ENCODE measurements at places on chromosomes 11 and 22.

GRCh38 chr22:38872831-38873248, 824 bp upstream of the CBX6 start:
- DNase-seq: no peak

DNA sequence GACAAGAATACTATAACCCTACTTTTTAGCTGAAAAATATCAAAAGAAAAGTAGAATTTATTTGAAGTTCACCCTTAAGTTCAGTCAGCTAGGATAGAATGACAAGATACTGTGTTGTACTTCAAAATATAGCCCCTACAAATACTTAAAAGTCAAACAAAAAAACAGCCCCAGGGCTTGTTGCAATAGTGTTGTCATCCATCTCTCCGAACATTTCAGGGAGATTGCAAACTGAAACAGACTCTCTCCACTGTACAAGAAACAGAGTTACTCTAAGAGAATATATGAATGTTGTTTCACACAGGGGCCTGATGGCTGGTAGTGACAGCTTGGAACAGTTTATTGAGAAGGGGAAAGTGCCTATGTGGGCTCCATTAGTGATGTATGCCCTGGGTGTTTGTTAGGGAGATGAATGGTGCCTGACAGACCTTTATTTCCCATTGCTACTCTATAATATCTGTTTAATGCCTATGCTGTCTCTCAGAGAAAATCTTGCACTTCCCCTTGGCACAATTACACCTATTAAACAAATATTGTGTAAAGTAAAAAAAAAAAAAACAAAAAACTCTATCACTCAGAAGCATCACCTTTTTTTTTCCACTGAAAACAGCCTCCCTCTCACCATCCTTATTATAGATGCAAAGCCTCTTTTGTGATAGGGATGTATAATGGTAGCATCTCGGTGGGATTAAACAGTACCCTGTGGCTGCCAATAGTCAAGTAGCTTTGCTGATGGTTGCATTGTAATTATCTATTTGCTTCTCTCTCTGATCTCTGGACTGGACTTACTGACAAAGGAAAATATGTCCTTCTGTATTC, 506.3 kb upstream of the LUZP2 start:
- DNase-seq: no peak

GRCh38 chr11:133661846-133662245, 129.5 kb upstream of the OPCML start:
- DNase-seq: no peak

DNA sequence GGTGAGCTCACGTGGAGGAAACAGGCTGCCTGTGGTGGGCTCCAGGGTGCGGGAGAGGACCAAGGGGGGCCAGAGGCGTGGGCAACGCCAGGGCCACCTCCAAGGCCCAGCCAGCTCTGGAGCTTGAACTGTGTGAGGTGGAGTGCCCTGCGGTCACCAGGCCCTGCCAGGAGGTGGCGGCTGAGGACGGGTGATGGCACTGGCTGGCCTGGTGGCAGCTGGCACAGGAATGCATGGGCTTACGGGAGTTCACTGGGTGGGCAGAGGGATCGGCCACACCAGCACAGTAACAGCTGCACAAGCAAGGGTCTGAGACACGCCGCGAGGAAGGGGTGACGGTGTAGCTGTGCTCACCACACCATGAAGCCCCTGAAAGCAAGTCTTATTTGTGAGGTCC, 15.8 kb downstream of the TOLLIP start:
- no peak for DNase-seq

DNA sequence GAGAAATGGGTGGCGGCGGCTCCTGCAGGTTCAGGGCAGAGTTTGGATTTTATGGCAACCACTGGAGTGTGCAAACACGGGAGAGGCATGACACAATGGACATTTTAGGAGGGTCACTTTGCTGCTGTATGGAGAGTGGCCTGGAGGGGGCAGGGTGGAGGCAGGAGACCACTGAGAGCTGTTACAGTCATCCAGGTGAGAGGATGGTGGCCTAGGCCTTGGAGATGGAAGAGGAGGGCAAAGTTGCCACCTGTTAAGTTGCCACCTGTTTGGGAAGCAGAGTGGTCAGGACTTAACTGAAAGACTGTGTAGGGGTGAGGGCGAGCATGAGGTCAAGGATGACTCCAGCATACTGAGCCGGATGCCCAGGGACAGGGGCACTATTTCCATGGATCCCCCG, 2.3 kb upstream of the RAD9A start:
- no peak for DNase-seq

- DNase-seq: no peak
Measured at GRCh38 chr11:95608093-95608492, 181.5 kb downstream of the FAM76B start.

GRCh38 chr22:48240148-48240934, 1477.9 kb downstream of the TBC1D22A start:
- no peak for DNase-seq

GRCh38 chr22:48952256-48953102, 875.2 kb downstream of the BRD1 start:
- no peak for DNase-seq

- no peak for DNase-seq
Measured at GRCh38 chr11:77200351-77201268, 72.6 kb downstream of the MYO7A start.

DNA sequence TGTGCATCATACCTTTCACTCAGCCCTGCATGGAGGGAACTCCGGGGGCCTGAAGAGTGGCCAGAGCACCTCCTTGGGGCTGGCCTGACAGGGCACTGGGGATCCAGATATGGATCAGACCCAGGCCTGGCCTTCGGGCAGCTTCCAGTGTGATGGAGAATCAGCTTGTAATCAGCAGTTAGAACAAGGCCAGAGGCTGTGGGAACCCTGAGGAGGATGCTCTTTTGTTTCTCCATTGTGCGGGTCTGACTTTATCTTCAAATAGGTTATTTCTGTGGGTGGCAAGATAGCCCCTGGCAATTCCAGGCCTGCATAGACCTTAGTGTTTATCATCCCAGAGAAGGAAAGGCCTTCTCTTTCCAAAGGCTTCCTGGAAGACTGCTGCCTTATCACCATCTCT, 12.3 kb downstream of the DGAT2 start:
- no peak for DNase-seq

- no peak for DNase-seq
Measured at GRCh38 chr11:69201066-69201365, 45.3 kb downstream of the SMIM38 start.

DNA sequence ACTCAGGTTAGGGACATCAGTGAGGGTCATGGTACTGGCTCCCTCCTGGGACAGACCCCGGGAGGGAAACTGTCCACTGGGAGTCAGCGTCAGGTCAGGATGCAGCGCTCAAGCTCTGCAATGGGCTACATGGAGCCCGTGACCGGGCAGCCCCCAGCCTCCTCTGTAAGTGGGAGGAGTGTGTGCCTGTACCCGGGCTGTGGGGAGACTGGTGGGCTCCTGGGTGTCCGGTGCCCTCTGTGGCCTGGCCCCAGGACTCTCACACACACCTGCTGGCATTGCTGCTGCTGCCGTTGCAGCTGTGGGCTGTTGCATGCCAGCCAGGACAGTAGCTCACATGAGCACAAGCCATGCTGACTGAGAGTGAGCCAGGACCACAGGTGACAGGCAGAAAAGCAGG, 630.3 kb downstream of the TBC1D22A start:
- DNase-seq: no peak

DNA sequence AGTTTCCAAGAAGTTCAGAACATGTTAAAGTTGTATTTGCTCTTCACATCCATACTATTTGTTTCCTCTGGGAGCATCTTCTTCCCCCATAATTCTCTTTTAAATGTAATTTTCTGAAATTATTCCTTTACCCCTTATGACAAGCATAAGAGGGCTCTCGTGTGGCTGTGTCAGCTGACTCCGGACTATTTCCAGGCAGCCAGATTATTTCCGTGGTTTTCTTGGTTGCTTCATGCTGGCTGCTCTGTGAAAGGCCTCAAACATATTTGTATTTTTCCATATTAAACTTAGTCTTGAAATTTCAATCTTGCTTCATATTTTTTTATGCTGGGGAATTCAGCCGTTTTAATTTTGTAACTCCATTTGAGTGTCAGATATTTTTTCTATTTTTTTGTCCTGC, 2.8 kb upstream of the MMP1 start:
- DNase-seq: no peak

DNA sequence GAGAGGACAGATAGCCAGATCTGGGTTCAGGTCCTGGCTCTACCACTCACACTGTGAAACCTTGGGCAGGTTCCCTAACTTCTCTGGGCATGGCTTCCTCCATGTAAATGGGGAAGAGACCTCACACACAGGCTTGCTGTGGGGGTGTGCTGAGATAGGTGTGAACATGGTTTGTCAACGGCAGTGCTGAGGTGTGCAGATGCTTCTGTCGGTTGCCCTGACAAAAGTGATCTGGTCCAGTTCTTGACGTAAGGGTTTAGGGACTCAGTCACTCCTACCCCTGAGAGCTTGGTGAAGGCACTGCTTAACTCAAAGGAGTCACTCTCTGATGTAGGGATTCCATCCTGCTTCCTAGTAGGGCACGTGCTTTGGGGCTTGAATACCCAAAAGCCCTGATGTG, 2.0 kb downstream of the C1QTNF4 start:
- no peak for DNase-seq

DNA sequence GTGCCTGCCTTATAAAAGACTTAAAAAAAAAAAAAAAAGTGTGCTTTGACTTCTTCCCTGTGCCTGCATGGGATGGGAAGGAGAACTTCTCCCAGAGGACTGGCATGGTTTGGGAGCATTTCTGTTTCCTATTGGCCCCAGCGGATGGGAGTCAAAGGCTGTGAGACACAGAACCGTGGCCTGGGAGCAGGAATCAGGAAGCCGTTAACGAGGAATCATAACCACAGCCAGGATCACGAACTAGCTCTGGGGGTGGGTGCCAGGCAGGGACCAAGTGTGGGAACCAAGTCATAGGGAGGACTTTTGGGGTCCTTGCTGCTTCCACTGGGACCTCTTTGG, 526 bp downstream of the C1QTNF6 start:
- DNase-seq: no peak

- DNase-seq: no peak
Measured at GRCh38 chr22:36422287-36423014, 34.7 kb upstream of the MYH9 start.

- DNase-seq: no peak
Measured at GRCh38 chr11:9820260-9820659, 156.4 kb downstream of the SWAP70 start.

Data from GOT3 (cell line).